Tibial artery (tissue), 4 donors: ENCODE measurements at places on chromosomes 5 and 9.

DNA sequence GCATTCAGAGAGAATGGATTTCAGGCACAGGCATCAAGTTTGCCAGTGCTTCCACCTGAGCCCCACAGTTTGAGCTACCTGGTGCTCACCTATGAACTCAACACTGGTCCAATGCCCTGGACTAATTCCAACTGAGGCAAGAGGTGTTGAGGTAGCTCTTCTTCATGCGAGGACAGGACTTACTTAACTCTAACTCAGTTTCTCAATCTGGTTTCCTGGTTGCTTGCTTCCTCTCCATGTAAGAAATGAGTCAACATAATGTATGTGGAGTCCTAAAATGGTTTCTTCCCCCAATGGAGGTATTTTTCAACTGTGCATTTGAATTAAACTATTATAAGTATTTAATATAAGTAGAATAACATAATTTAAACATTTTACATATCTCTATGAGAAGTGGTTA is 523.6 kb upstream of the DAB2 start:
- no peak for DNase-seq

DNA sequence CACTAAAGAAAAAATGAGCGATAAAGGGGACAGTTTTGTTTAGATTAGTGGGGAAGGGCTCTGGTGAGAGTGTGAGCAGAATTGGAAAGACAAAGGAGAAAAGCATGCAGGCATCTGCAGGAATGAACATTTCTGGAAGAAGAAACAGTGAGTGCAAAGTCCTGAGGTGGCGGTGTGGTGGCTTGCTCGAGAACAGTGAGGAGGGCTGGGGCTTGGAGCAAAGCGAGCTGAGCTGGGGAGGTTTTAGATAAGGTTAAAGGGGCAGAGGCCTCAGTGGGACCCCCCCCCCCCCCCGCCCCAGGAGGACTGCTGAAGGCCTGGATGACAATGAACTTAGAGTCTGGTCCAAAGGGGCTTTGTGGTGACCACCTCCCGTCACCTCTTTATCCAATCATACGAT is 202.7 kb upstream of the MVB12B start:
- DNase-seq, result no peak

GRCh38 chr9:35635730-35636129 is 15.0 kb downstream of the SIT1 start:
- no peak for DNase-seq

- no peak for DNase-seq
These were observed 56.7 kb downstream of the SLC1A1 start for GRCh38 chr9:4547016-4547415.

DNA sequence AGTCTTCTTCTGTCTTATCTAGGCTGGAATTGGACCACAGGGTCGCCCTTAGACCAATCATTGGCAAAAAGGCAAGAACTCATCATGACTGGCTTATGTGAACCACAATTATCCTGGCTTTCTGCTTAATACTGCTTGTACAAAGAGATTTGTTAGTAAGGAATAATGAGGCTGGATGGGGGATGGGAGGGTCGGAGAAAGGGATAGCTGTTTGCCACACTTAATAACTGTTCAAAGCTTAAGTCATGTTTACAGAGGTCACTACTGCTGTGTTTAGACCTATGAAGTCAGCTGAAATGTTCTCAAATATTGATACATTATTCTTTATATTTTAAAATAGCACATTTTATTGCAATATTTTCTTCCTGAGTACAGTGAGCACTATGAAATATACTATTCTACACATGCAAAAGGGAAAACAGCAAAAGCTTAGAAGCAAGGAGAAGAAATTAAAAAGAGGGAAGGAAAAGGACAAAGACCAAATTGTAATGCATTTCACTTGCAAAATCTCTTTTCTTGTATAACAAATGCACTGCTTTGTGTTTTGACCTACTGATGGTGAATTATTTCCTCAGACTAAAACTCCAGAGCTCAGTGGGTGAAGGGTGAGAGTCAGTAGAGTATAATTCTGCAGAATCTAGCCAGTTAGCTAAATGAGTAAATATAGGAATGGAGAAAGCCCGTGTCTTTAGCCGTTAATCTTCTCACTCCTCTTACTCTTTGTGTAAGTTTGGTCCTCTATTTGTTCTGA is 404.9 kb upstream of the ZNF608 start:
- DNase-seq, result no peak

DNA sequence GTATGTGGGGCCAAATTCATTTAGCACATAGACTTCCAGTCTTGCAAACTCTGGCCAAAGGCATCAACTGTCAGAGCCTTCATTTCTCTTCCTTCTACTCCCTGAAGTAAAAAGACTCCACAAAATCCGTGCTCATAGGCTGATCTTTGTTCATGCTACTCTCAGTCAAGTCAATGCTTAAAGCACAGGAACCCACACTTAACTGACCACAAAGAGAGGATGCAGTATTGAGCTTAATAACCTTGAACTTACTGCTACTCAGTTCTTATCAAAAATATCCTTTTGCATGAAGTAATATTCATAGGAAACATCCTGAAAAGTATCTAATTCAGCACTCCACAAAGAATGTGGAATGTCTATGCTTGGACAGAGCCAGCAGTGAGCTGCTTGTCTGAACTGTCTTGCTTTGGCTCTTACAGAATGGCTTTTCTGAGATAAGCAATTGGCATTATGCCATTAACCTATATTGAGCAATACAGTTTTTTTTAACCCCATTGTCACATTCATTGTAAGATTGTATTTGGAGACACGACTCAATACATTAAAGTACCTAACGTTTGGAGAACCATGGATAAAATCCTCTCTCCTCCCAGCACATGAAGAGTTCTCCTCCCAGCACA is 21.7 kb downstream of the LPAR1 start:
- DNase-seq, result no peak

DNA sequence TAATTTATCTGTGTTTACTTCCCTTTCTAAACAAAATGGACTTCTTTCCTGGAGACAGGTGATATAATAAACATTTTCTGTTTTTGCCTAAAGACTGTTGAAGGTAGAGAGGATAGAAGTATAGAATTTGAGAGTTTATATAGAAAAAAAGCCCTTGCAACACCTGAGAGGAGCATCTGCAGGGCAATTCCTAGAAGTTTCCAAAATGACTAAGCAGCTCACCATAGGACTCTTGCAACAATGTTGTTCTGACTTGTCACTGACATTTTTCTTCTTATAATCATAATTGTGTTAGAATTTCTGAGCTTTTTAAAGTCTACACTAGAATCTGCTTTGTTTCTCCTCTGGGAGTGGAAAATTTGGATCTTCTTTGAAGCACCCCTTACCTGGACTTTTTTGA is 216.8 kb downstream of the TUSC1 start:
- DNase-seq, result no peak

DNA sequence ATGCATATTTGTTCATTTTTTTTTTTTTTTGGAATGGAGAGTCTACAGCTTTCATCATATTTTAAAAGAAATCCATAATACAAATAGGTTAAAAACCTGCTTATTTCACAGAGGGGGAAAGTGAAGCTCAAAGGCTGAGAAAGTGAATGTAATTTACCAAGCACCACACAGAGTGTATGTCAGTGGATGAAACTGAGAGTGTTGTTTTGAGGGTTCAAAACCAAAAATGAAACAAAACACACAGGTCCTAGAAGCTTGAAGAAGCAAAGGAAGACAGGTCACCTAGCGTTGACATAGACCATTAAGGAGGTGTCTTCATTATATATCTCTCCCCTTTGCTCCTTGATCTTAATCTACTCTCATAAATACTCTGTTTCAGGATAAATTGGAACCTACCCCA is 7.5 kb downstream of the NMUR2 start:
- DNase-seq, result no peak

- no peak for DNase-seq
These were observed 64.9 kb upstream of the MVB12B start for GRCh38 chr9:126261584-126262356.

DNA sequence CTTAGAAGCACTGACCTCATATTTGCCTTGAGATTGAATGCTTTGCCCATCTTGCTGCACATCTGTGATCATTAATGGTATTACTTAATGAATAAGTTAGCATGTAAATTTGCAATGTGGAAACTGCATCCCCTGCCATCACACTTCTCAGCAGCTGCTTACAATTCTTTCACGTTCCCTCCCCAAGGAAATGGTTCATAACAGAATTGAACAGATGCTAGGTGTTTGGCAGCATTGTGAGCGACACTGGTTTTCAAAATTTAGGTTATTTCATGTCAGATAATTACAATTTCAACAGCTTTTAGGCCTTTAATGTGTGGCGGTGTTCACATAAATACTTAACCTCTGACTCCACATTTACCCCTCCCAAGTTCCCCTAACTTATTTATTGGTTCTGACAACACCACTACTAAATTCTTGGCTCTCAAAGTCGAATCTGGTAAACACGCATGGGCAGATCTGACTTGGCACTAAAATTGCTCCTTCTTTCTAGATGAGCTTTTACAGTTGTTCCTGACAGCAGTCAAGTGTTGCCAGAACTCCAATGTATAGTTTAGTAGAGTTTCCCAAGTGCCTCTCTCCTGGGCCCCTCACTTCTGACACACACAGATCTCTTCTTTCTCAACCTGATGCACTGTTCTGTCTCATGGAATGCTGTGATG is 46.8 kb downstream of the SLC1A3 start:
- DNase-seq, result no peak

DNA sequence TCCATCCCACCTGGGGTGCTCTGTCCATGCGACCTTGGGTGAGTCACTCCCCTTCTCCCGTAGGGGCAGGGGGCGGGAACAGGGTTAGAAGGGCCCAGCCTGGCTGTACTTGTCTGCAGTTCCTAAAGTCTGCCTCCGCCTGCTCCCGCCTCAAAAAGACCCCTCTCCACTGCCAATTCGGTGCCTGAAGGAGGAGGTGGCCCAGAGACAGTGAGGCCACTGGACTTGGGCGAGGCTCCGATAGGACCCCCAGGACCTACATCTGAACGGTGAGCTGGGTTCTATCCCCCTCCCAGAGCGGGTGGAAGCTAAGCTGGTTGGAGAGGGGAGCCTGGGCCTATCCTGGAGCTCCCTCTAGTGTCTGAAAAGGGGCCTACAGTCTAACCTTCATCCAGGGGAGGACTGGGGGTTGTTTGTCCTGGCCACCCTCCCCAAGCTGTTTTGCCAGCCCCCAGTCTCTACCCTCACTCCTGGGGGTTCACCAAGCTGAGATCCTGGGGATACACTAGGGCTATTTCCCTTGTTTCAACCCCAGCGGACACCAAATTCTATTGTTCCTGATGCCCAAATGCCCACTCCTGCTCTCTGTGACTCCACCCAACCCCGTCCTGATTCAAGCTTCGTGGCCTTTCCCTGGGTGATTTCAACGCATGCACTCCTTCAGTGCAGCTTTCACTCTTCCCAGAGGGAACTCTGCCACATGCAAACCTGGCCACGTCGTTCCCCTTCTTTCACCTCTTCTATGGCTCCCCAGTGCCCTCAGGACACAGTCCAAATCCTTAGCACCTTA is 6.1 kb upstream of the CRB2 start:
- DNase-seq, result no peak

DNA sequence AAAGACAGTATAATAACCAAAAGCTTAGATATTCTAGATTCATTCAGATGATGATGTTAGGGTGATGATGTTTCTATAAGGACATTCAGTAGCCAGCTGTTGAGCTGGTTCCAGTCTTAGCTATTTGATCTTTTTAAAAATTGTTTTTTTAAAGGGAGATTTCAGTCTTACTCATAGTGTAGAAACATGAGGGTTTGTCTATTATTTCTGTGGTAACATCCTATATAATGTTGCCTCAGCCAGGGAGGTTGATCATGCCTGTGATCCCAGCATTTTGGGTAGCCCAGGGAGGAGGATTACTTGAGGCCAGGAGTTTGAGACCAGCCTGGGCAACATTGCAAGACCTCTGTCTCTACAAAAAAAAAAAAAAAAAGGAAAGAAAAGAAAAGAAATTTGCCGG is 167.8 kb downstream of the DOCK2 start:
- no peak for DNase-seq

DNA sequence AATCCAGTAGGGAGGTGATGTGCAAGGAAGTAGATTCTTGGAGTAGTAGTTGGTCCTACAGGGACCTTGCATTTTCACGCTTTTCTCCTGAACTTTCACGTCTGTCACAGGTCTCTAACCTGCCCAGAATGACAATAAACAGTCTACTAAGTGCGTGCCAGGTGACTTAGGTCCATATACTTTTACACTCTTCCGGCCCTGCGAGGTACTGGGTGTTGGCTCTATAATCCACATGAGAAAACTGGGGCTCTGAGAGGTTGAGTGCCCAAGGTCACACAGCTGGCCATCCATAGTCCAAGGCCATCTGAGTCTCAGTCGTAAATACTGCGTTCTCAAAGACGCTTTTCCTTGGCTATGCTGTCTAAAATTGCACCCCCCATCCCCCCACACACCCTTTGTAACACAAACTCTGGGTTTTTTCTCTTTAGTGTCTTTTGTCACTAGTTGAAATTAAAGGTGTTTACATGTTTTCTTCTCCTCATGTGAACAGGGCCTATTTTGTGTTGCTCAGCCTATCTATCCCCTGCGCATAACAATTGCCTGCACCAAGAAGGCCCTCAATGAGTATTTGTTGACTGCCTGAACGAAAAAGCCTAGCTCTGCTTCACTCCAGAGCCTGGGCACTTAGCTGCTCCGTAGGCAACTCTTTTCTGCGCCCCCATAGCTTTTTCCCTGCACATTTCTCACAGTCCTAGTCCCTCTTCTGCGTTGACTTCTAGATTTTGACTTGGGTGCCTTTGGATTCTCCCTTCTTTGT is 943 bp downstream of the SFXN1 start:
- DNase-seq, result no peak

- DNase-seq, result no peak
These were observed 609.1 kb upstream of the DMAC1 start for GRCh38 chr9:8408575-8409190.

DNA sequence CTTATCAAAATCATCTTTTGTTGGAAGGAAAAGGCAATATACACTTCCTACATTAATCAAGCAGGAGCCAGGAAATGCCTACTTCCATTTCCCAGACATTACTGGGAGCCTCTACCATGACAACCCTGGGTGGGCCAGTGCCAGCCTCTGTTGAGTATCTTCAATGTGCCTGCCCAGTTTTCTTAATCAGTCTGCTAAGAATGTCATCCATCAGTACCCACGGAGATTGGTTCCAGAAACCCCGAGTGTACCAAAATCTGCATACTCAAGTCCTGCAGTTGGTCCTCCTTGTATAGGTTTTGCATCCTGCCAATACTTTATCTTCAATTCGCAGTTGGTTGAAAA is 82.4 kb downstream of the MARCHF3 start:
- DNase-seq, result no peak

DNA sequence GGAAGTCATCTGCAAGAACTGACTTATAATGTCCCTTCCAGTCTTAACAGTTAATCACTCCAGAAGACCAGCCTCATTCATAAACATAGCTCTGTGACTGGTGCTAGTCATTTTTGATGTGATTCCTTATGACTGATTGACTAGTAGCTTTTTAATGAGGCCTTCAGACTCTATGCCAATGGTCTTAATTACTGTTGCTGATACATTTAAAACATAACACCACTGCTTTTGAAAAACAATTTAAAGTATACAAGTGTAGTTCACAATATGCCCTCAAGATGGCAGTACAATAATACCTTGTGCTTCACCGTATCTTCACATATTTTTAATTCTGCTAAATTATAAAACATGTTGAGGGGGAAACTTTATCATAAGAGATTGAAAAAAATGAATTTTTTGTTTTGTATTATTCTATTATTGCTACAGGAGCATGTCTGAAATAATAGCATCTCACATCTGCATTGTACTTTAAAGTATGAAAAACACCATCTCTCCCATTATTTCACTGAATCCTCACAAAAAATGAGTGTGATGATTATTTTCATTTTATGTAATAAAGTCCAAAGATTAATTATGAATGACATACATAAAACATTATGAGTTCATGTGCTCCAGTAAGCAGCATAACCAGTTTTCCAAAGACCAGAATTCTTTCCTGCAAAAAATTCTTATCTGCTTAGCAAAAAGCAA is 55.2 kb upstream of the SHISAL2B start:
- DNase-seq, result no peak
